ENCODE measurements at places on chromosomes 4 and X. TPM values are rescaled to one million over a fixed set of nuclear protein-coding genes. Genes with fewer than 3 reads are reported as not detected.

TRIML1 gene
- not detected for total RNA-seq

NPY5R gene
- under 0.01 TPM for total RNA-seq

NALF2 gene
- total RNA-seq: under 0.01 TPM

SPANXA2 gene
- total RNA-seq: not detected

PRDM5 gene
- total RNA-seq: 15.2 TPM

CENPE gene
- total RNA-seq: 3.9 TPM

PGRMC2 gene
- total RNA-seq: 28.2 TPM

LINC00632 gene
- total RNA-seq: 5.2 TPM

CENPVL2 gene
- not detected for total RNA-seq

CFP gene
- 0.19 TPM for total RNA-seq

RRH gene
- not detected for total RNA-seq

STK32B gene
- 2.1 TPM for total RNA-seq

RHOXF1 gene
- not detected for total RNA-seq

MORC4 gene
- total RNA-seq: 41.0 TPM

ARHGAP4 gene
- 0.38 TPM for total RNA-seq

PCSK1N gene
- total RNA-seq: 0.19 TPM

ERAS gene
- not detected for total RNA-seq

GAGE13 gene
- total RNA-seq: not detected

FDCSP gene
- total RNA-seq: not detected

FANCB gene
- 5.4 TPM for total RNA-seq
